T-helper 17 cell (primary cell): ENCODE measurements at places on chromosomes 7 and 10. TPM values are rescaled to one million over a fixed set of nuclear protein-coding genes. Genes with fewer than 3 reads are reported as not detected.

DNA sequence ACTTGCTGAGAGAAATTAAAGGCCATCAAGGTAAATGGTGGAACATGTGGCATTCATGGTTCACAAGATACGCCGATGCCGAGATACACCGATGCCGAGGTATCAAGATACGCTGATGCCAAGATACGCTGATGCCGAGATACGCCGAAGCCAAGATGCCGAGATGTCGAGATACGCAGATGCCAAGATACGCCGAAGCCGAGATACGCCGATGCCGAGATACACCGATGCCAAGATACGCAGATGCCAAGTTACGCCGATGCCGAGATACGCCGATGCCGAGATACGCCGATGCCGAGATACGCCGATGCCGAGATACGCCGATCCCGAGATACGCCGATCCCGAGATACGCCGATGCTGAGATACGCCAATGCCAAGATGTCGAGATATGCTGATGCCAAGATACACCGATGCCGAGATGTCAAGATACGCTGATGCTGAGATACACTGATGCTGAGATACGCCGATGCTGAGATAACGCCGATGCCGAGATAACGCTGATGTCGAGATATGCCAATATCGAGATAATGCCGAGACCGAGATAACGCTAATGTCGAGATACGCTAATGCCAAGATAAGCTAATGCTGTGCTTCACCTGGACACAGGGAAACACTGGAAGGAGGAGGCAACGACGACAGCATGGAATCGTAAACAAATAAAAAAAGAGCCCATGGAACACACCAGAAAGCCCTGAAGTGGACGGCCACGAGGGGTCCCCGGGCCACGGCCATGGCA lies 172.6 kb downstream of the MAD1L1 start:
- no peak for DNase-seq

DNA sequence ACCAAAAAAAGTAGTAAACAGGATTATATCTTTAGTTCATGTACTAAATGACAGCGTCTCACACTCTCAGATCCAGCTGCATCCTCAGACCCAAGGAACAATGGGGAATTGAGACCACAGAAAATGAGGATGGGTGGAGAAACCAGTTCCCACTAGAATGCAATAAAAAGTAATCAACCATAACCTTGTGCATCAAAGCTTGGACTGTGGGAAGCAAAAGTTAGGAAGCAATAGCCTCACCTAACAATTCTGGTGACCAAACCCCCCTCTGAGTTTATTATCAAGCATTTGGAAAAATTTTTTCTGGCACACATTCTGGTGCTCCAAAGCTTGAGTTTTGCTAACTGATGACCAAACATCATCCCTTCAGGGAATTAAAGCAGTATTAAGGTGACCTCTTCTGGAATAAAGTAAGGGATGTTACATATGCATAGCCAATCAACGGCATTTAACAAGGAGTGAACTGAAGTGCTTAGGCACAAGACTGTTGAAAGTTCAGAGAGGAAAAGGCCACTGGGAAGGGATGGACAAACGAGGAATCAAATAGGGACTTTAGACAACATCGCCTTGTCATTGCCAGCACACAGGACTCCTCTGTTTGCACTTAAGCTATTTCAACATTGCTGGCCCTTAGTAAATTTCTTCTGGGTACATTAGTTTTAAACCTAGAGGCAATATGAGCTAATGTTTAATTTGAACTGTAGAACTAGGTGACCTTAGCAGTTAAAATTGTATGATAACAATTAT lies 1.2 kb upstream of the MAT1A start:
- DNase-seq: no peak

DNA sequence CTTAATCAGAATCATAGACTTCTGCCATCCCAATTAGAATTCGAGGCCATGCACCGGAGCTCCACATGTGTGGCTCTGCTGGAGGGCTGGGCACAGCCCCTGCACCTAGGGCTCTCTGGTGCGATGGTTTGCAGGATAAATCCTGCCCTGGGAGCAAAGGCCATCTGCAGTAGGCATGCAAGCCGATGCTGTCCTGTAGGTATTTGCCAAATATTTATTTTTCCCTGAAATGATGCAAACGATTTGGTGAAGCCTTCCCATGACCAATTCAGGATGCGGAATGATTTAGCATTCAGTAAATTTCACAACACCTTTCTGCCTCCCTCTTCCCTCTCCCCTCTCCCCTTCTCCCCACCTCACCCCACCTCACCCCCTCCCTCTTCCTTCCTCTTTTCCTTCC lies 170.6 kb downstream of the EBF3 start:
- DNase-seq: no peak

DNA sequence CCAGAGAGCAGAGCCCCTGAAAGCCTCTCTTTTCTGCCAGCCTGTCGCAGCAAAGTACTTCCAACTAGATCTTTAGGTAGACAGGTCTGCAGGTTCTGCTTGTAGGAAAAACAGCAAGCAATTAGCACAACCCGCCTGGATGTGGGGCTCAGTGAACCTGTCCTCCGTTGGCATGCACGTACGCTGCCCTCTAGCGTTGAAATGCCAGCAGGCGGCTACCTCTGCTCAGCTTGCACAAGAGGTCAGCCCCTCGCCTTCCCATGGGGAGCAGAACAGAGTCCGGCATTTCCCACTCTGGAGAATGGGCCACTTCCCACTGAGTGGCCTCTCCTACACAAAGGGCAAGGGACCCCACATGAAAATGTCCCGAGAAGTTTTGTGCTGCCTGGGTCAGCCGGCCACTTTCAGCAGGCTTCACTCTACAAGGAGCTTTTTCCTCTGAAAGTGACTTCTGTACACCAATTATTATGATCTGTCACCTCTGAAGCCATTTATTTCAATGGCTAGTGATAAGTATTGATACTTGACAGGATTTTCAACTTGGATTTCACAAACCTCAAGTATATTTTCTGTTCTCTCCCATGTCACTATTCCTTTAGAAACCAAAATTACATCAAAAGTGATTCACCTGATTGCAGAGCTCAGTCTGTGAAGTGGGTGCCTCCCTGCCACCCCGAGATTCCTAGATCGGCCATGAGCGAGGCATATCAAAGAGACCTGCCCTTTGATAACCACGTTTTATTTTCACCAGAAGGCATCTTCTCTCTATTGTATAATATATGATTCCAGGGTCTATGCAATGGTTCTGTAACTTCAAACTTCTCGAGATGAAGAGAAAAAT lies 56.7 kb downstream of the JCAD start:
- DNase-seq: peak; percentile 14

Gene ANKRD61
- not detected for total RNA-seq

DNA sequence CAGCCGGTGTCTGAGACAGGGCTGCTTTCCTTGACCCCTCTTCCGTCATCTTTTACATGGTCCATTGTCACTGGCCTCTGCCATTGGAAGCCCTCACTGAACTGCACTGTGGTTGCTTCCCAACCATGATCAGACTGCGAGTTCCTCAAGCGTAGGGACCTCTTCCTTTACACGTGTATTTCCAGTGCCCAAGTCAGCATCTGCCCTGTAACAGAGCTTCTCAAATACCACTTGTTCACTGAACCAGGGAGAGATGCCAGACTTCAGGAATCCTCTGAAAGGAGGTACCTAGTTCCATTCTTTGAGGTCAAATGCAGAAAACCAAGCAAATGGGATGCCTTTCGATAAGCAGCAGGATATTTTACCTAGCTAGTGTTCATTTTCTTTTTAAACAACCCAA lies 145.1 kb downstream of the NRP1 start:
- no peak for DNase-seq

DNA sequence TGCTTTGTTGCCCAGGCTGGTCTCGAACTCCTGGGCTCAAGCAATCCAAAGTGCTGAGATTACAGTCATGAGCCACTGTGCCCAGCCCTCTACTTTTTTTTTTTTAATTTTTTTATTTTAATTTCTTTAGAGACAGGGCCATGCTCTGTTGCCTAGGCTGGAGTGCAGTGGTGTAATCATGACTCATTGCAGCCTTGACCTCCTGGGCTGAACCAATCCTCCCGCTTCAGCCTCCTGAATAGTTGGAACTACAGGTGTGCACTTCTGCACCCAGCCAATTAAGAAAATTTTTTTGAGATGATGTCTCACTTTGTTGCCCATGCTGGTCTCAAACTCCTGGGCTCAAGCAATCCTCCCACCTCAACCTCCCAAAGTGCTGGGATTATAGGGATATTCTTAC lies 528.6 kb downstream of the GATA3 start:
- DNase-seq: no peak

DNA sequence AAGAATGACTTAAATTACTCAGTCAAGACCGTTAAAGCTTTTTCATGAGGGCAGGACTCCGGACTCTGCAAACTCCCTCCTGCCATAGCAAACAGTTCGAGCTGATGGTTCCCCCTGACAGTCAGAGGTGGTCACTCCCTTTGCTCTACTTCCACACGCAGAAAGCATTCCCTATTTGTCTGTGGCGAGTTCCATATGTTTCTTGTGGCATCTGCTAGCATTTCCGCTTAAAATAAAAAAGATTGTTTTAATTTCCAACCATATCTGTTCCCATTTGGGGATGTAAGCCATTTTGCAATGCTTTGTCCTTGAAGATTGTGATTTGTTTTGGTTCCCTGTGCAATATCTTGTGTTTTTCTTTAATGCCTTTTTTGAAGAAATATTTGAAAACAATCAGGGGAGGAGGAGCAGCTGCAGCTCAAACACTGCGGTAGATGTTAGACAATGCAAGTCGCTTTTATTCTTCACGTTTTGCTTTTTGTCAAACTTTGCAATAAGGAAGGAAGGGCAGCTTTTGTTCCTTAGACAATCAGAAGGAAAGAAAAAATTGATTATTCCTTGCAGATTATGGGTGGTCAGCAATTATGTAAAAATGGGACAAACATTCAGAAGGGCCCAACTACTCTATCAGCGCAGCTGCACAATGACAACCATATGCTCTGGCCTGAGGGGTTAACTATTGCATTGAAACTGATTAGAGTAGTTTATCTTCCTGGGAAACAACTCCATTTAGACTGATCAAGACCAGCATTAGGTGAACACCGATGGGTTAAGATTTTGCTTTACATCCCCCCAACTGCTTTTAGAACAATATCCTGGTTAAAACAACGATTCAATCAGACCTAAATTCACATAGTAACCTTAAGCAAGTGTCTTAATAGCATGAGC lies 425.8 kb upstream of the NRP1 start:
- DNase-seq: no peak

Gene TFR2
- total RNA-seq: 6.1 TPM

- DNase-seq: no peak
Observed at GRCh38 chr10:29322918-29323317, 34.0 kb downstream of the LYZL1 start.

Gene AGR3
- total RNA-seq: not detected

DNA sequence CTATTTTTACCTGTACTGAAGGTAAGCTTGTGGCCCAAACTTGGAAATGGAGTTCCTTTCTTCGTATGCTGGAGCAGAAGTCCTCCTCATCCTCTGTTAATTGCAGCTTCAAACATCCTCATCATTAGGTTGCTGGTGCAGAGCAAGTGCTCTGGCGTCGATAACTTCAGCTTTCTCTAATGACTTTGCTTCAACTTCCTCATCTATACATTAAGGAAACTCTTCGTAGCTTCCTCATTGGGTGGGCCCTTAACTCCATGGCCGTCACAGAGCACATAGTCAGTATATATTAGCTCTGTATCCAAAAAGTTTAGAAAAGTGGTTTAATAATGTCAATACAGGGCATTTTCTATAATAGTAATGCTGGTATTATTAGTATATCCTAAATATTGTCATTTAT lies 447.7 kb downstream of the SUGCT start:
- DNase-seq: no peak

GRCh38 chr10:31961277-31962074 lies 32.8 kb upstream of the ARHGAP12 start:
- DNase-seq: no peak

DNA sequence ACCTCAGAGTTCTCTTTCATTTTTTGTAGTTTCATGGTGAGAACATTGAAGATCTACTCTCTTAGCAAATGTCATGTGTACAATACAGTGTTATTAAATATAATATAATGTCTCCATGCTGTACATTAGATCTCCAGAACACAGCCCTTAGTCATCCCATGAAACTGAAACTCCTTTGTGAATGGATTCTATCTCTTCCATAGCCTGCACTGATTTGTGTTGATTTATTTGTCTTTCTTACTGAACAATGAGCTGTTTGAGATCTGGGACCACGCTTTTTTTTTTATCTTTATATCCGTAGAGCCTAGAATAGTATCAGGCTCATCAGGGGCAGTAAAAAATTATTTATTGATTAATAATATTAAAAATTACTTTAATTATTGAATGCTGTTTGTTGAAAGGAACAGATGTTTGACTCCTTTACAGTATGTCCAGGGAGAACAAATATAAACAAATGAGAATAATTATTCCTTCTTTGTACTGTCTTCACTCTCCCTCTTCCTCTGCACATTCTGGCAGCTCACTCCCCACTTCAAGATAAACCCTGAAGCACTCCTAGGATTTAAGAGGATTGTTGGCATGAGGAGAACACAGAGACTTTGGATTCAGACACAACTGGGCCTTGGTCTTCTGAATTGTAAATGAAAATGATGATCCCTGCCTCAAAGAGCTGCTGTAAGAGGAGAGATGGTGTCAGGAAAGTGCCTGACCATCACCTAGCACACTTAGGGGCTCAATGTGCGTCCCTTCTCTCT lies 81.6 kb upstream of the MSRB2 start:
- no peak for DNase-seq

- DNase-seq: no peak
Observed at GRCh38 chr7:13336227-13336626, 648.8 kb downstream of the ARL4A start.

- DNase-seq: no peak
Observed at GRCh38 chr10:22934726-22935125, 6.9 kb downstream of the ARMC3 start.

Gene CCAR1
- total RNA-seq: 69.6 TPM

DNA sequence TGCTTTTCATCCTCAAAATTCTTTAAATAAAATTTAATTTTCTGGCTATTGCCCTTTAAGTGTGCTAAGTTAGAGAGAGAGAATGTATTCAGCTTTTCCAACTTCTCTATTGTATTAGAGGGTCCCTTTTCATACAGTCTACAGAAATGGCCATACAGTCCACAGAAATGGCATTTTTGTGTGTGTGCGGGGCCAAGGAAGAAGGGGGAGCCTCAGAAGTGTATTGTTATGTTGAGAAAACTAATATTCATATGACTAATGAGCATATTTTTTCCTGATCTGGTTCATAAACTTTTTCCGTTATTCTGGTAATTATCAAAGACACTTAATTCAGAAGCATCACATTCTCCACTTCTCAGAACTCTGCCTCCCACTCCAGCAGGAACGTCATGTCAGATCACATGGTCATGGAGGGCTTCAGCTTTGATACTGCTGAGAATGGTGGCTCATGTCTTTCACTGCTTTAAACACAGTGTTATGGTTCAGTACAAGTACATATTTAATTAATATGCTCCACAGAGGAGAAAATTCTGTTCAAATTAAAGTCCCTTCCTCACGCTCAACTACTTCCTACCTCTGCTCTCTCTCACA lies 37.1 kb downstream of the ELMO1 start:
- no peak for DNase-seq
